Forelimb muscle (tissue), 1 donor: ENCODE measurements at places on chromosomes 7 and 10. TPM values are rescaled to one million over a fixed set of nuclear protein-coding genes. Genes with fewer than 3 reads are reported as not detected.

The CNNM1 gene
- 0.03 TPM for polyA plus RNA-seq

The RHBDD2 gene
- polyA plus RNA-seq = 25.1 TPM

The CPED1 gene
- 8.4 TPM for polyA plus RNA-seq

The OR2A42 gene
- 0.34 TPM for polyA plus RNA-seq

The CTAGE8 gene
- 0.75 TPM for polyA plus RNA-seq

The SUN3 gene
- polyA plus RNA-seq = not detected

The GPR141 gene
- 0.40 TPM for polyA plus RNA-seq

The TBX20 gene
- not detected for polyA plus RNA-seq

The DNAJC9 gene
- 19.8 TPM for polyA plus RNA-seq
